ENCODE measurements at places on chromosomes 7 and 10.

DNA sequence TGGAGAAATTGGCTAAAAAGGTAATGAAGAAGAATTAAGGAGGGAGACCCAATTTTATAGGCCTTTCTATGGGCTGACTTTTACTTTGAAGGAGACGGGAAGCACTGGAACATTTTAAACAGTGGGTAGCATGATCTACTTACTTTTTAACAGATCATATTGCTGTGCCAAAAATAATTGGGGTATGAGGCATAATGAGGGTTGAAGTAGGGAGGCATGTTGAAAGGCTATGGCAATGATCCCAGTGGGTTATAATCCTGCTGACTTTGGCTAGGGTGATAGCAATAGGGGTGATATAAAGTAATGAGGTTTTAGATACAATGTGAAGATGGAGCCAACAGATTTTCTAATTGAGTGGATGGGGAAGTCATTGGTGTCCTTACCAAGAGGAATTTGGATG is 73.2 kb downstream of the GPR37 start:
- no peak for DNase-seq

- DNase-seq: no peak
These were observed 325.6 kb downstream of the HPSE2 start for GRCh38 chr10:98910048-98910447.

DNA sequence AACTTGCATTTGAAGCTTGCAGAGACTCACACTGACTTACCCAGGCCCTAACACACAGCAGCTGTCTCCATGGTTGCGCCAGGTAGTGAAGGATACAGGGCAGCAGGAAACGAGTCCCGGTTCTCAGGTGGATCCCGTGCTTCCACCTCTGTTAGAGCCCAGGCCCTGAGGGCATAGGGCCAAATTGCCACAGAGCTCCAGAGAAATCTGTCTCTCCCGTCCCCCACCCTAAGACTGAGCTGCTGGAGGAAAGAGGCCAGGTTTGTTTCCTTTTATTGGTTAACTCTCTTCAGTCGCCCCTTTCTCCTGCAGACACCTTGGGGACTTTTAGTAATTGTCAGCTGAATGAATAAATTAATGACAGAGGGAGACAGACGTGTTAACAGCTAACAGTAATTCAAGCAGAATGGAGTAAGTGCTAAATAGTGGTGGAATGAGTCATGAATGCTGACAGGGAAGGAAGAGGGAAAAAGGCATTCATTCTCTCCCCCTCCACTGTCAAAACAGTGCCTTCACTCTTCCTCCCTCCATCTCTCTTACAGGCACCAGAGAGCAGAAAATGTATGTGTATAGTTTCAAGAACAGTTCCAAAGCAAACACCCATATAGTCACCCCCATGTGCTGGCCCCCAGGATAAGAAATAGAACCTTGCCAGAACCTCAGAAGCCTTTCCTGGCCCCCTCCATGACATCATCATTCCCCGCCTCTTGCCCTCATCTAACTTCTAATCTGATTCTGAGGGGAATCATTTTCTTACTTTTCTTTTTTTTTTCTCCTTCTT is 16.8 kb upstream of the DLG5 start:
- no peak for DNase-seq

DNA sequence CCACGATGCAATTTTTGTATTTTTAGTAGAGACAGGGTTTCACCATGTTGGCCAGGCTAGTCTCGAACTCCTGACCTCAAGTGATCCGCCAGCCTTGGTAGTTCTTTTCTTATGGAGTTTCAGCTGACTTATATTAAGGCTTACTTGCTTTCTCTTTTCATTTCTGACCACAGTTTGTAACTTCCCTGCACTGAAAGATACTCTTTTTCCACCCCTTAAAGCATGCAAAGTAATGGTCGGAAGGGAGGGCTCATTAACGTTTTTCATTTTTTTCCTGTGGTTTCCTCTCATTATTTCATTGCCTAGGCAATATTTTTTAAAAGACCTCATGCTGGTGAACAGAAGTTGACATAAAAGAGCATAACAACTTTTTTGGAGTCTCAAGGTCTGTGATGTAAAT is 27.0 kb downstream of the ADRB1 start:
- DNase-seq: no peak

DNA sequence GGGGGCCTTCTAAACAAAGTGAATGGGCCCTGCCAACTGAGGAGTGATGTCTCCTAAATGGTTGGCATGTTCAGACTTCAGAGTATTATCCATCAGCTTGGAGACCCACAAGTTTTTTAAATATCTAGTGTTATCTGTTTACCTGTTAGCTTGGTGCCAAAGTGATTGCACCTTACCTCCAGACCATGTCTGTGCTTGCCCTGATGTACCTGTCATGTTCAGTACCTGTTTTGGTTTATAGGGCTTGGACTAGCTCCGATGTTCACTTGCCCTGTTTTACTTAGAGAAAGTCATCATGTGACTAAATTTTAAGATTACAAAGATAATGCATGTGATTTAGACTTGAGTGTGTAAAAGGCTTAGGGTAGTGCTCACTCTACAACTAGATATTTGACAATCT is 67.7 kb downstream of the CNNM2 start:
- DNase-seq: no peak

GRCh38 chr10:11886851-11887250 is 63.7 kb downstream of the PROSER2 start:
- no peak for DNase-seq

- no peak for DNase-seq
These were observed 41.2 kb upstream of the AGR3 start for GRCh38 chr7:16923019-16923418.

- DNase-seq: no peak
These were observed 3.5 kb downstream of the STK17A start for GRCh38 chr7:43586251-43586900.

DNA sequence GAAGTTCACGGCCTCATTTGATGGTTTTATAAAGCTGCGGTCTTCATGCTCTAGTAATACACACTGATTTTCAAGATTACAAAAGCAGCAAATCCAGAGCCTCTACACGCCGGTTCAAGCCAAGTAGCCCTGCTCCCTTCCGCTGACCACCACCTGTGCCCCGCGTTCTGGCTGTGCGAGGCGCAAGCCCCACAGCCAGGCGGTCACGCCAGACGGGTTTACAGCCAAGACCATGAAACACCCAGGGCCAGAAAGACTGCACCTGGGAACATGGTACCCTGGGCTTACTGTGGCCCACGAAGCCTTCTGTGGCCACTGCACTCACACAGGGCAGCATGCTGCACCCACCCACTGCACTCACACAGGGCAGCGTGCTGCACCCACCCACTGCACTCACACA is 33.6 kb downstream of the GPER1 start:
- DNase-seq: no peak

GRCh38 chr7:43242628-43243255 is 130.3 kb downstream of the HECW1 start:
- DNase-seq: no peak

Data from stimulated activated CD8-positive, alpha-beta memory T cell treated with anti-CD3 and anti-CD28 coated beads, Interleukin-15, amount 100 ng/mL, for 4 hours (primary cell).